Liver (tissue), 10 donors: ENCODE measurements at places on chromosomes 4 and X. TPM values are rescaled to one million over a fixed set of nuclear protein-coding genes. Genes with fewer than 3 reads are reported as not detected.

- no peak overlapping the region for H3K4me3 ChIP-seq
- no peaks in the 10 kb centered on the region for H3K27me3 ChIP-seq
- H3K4me1 ChIP-seq, result no peaks in the 10 kb centered on the region
- no peak for DNase-seq
- H3K36me3 ChIP-seq, result no peaks in the 10 kb centered on the region
These were observed 534.4 kb upstream of the PCDH10 start for GRCh38 chr4:132614682-132615081.

Gene S100P
- total RNA-seq, result 0.42 TPM

DNA sequence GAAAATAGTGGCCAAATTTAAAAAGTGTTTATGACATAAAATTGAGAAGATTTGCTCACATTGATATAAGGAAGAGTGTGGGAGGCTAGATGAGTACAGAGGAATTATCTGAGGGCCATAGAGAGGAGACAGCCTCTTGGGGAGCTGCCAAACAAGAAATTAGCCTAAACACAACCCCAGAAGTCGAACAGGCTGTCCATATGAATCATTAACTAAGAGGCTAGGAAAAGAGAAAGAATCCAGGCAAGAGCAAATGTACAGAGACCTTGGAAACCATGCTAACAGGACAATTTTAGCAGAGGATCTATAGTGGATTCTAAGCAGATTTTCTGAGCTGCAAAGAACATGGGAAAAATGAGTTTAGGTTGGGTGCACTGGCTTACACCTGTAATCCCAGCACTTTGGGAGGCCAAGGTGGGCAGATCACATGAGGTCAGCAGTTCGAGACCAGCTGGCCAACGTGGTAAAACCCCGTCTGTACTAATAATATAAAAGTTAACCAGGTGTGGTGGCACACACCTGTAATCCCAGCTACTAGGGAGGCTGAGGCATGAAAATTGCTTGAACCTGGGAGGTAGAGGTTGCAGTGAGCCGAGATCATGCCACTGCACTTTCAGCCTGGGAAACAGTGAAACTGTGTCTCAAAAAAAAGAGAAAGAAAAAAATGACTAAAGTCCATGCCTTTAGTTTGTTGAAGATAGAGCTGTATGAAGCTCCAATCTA lies 76.1 kb downstream of the NWD2 start:
- no peak overlapping the region for H3K27ac ChIP-seq
- H3K4me3 ChIP-seq, result no peak overlapping the region
- no peak for DNase-seq

- H3K4me3 ChIP-seq, result no peak overlapping the region
- DNase-seq, result no peak
- H3K27ac ChIP-seq, result no peak overlapping the region
- peaks cover 9% of the 10 kb centered on the region for H3K27me3 ChIP-seq
- no peaks in the 10 kb centered on the region for H3K36me3 ChIP-seq
These were observed 78.0 kb downstream of the GUCY2F start for GRCh38 chrX:109403922-109404321.

- no peaks in the 10 kb centered on the region for H3K4me1 ChIP-seq
- H3K4me3 ChIP-seq, result no peak overlapping the region
- no peak overlapping the region for H3K27ac ChIP-seq
These were observed 22.7 kb upstream of the PSAPL1 start for GRCh38 chr4:7457201-7458065.

Gene LPAR4
- not detected for total RNA-seq

Gene ZBTB49
- total RNA-seq, result 3.8 TPM

DNA sequence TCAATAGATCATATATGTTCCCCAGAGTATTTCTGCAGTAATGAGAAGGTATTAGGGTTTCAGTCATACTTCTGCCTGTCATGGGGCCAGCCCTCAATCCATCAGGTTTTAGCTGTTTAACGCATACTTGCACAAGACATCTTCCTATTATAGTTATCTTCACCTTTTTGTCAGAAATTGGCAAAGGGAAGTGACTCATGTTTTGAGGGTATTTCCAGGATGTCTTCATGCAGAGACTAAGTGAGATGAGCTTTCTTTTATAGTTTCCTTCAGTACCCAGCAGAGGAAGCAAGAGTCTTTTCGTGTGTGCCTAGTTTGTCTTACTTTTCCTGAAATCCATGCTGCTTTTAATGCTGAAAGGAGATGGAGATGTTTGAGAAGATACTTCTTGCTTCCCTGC lies 9.5 kb downstream of the CSTF2 start:
- no peaks in the 10 kb centered on the region for H3K27me3 ChIP-seq
- no peak overlapping the region for H3K4me3 ChIP-seq
- no peak for DNase-seq
- H3K27ac ChIP-seq, result no peak overlapping the region

- H3K4me3 ChIP-seq, result no peak overlapping the region
- H3K36me3 ChIP-seq, result no peaks in the 10 kb centered on the region
- H3K4me1 ChIP-seq, result no peaks in the 10 kb centered on the region
- no peak for DNase-seq
These were observed 112.3 kb downstream of the ASB9 start for GRCh38 chrX:15157624-15158023.

Gene CSAG3
- 0.14 TPM for total RNA-seq

Gene HTRA3
- total RNA-seq, result 1.2 TPM

- no peaks in the 10 kb centered on the region for H3K27me3 ChIP-seq
- H3K4me3 ChIP-seq, result no peak overlapping the region
- H3K27ac ChIP-seq, result no peak overlapping the region
- no peaks in the 10 kb centered on the region for H3K36me3 ChIP-seq
- DNase-seq, result no peak
These were observed 38.2 kb downstream of the ZBTB49 start for GRCh38 chr4:4328206-4328605.

GRCh38 chr4:104592183-104592582 lies 97.5 kb upstream of the CXXC4 start:
- no peak overlapping the region for H3K4me3 ChIP-seq
- no peaks in the 10 kb centered on the region for H3K36me3 ChIP-seq
- H3K4me1 ChIP-seq, result no peaks in the 10 kb centered on the region
- H3K27ac ChIP-seq, result no peak overlapping the region
- no peaks in the 10 kb centered on the region for H3K27me3 ChIP-seq

GRCh38 chr4:3372933-3373465 lies 68.8 kb upstream of the HGFAC start:
- H3K4me3 ChIP-seq, result no peak overlapping the region
- no peaks in the 10 kb centered on the region for H3K27me3 ChIP-seq
- H3K27ac ChIP-seq, result no peak overlapping the region
- DNase-seq, result no peak
- H3K4me1 ChIP-seq, result peaks cover 16% of the 10 kb centered on the region

GRCh38 chrX:45771560-45772340 lies 571.1 kb upstream of the DIPK2B start:
- DNase-seq, result no peak
- no peak overlapping the region for H3K4me3 ChIP-seq
- H3K4me1 ChIP-seq, result peaks cover 3% of the 10 kb centered on the region

Gene TBC1D1
- total RNA-seq, result 41.4 TPM

Gene TRO
- total RNA-seq, result 0.75 TPM

GRCh38 chr4:8029689-8030088 lies 90.0 kb upstream of the AFAP1 start:
- H3K36me3 ChIP-seq, result no peaks in the 10 kb centered on the region
- H3K27ac ChIP-seq, result no peak overlapping the region
- no peak for DNase-seq
- no peak overlapping the region for H3K4me3 ChIP-seq

GRCh38 chr4:35147761-35148160 lies 1096.6 kb downstream of the ARAP2 start:
- no peak overlapping the region for H3K4me3 ChIP-seq
- no peaks in the 10 kb centered on the region for H3K36me3 ChIP-seq
- DNase-seq, result no peak
- H3K4me1 ChIP-seq, result no peaks in the 10 kb centered on the region
- H3K27ac ChIP-seq, result no peak overlapping the region
- H3K27me3 ChIP-seq, result no peaks in the 10 kb centered on the region

DNA sequence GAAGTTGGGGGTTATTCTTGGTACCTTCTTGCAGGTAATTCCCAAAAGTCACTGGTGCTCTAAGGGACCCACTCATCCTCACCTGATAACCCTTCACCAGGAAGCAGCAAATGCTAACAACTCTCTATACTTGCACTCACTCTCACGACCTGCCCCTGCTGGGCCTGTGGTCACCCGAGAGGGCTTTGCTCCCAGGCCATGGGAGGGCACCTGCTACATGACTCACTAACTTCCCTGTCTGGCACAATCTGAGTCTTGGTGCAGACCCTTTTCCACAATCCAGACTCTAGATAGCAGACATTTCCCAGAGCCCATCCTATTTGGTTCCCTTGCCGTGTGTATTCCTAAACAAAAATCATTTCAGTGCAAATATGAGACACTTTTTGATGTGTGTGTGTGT lies 403.8 kb upstream of the FAT1 start:
- no peaks in the 10 kb centered on the region for H3K4me1 ChIP-seq
- H3K27ac ChIP-seq, result no peak overlapping the region
- DNase-seq, result no peak

DNA sequence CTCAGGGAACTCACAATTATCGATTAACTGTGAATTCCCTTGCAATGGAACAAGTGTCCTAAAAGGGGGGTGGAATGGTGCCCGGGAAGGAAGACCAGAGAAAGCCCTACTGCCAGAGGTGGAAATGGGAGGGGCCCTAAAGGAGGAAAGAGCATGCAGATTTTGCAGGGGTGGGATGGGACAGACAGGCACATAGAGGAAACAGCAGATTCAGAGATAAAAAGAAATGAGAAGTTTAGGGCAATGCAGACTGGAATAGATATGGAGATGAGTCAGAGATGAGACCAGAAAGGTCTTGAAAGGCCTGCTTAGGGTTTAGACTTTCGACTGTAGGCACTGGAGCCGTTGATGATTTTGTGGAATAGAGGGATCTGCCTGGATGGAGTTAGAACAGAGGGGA lies 57.4 kb upstream of the PITX2 start:
- no peaks in the 10 kb centered on the region for H3K4me1 ChIP-seq
- H3K4me3 ChIP-seq, result no peak overlapping the region
- no peak for DNase-seq
- no peaks in the 10 kb centered on the region for H3K36me3 ChIP-seq

DNA sequence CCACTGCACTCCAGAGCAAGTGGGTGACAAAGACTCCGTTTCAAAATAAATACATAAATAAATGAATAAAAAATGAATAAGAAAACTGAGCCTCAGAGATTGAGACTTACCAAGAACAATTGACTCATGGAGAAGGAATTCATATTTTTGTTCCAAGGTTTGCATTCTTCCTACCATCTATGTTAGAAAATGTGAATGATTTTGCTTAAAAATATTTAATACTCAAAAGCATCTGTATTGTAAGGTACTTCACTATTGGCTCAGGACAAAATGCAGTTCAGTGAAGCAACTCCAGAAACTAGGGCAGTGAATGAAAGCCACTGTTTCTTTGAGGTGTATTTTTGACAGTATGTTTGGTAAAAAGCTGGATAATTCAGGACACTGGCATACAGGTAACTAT lies 54.1 kb downstream of the XAGE2 start:
- H3K4me1 ChIP-seq, result no peaks in the 10 kb centered on the region
- no peaks in the 10 kb centered on the region for H3K36me3 ChIP-seq
- DNase-seq, result no peak

DNA sequence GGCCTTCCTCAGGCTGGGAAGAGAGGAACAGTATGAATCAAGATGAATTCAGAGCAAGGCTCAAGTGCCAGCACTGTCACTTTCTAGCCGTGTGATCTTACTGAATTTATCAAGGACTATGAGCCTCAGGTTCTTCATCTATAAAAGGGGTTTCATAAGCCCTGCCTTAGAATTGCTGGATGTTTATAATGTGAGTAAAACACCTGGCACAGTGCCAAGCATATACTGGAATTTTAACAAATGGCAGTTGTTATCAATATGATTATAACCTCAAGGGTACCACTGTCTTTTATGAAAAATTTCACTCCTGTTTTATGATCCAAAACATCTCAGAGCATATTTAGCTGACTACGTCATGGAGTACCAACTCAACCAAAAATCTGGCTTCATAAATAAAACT lies 4.0 kb downstream of the MAGEC2 start:
- no peak overlapping the region for H3K4me3 ChIP-seq
- H3K4me1 ChIP-seq, result no peaks in the 10 kb centered on the region
- no peaks in the 10 kb centered on the region for H3K36me3 ChIP-seq
- DNase-seq, result no peak

DNA sequence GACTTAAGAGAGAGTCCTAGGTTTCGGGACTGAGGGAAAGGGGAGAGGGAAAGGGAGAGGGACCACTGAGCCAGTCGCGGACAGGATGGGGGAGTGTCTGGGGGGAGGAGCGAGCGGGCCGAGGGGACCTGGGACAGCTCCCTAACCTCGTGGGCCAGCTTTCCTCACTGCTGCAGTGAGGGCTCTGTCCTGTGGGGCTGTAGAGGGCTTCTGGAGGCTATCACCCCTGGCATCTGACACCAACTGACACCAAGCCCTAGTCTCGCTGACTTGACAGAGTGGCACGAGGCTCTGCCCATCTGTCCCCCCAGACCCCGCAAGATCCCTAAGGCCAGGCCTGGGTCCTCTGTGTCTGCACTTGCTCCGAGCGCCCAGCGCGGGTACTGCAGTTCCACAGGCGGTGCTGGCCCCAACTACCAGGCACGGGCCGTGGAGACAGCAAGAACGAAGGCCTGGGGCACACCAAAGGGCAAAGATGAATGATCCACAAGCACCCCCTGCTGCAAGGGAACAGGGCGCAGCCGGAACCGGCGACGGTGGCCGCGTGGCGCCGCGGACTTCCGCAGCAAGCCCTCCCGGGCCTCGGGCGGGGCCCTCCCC lies 465 bp downstream of the HAUS7 start:
- H3K36me3 ChIP-seq, result no peaks in the 10 kb centered on the region
- peak overlapping the region; percentile 50 for H3K27ac ChIP-seq
- H3K4me3 ChIP-seq, result peak overlapping the region; percentile 69
- DNase-seq, result no peak
- H3K4me1 ChIP-seq, result peaks cover 9% of the 10 kb centered on the region

- H3K27ac ChIP-seq, result no peak overlapping the region
- no peaks in the 10 kb centered on the region for H3K4me1 ChIP-seq
- no peak overlapping the region for H3K4me3 ChIP-seq
- no peaks in the 10 kb centered on the region for H3K36me3 ChIP-seq
- no peak for DNase-seq
These were observed 17.5 kb downstream of the BRWD3 start for GRCh38 chrX:80792205-80792604.

Gene FATE1
- total RNA-seq, result not detected

Gene ANXA5
- 82.5 TPM for total RNA-seq

Gene SLC7A11
- total RNA-seq, result 1.9 TPM

Gene LGI2
- total RNA-seq, result 0.08 TPM

DNA sequence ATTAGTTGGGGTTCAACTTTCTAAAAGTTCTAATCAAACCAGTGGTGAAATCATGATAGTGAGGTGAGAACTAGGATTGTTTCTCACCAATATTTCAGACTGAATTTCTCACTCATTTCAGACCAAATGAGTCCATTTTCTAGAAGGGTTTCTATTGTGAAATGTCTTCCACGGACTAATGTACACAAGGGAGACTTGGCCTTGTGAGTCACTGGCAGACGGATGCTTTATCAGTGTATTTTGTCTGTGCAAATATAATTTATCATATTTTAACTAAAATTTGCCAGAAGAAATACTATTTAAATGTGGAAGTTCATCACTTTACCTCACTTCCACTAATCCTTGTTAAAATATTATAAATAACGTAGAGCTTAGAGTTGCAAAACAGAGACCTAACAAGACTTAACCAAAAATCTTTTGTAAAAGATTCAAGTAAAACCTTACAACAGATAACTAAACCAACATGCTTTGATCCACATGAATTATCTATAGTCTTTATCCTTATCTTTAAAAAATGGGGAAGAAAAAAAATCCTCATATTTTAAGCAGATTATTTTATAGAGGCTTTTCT lies 506.0 kb upstream of the FAM241A start:
- H3K27ac ChIP-seq, result no peak overlapping the region
- DNase-seq, result no peak
- no peak overlapping the region for H3K4me3 ChIP-seq
- no peaks in the 10 kb centered on the region for H3K27me3 ChIP-seq

- no peak overlapping the region for H3K4me3 ChIP-seq
- no peaks in the 10 kb centered on the region for H3K4me1 ChIP-seq
- DNase-seq, result no peak
- no peak overlapping the region for H3K27ac ChIP-seq
- H3K36me3 ChIP-seq, result no peaks in the 10 kb centered on the region
These were observed 190.9 kb upstream of the BANK1 start for GRCh38 chr4:101599620-101600019.
